ENCODE measurements at places on chromosomes 2 and 18.

DNA sequence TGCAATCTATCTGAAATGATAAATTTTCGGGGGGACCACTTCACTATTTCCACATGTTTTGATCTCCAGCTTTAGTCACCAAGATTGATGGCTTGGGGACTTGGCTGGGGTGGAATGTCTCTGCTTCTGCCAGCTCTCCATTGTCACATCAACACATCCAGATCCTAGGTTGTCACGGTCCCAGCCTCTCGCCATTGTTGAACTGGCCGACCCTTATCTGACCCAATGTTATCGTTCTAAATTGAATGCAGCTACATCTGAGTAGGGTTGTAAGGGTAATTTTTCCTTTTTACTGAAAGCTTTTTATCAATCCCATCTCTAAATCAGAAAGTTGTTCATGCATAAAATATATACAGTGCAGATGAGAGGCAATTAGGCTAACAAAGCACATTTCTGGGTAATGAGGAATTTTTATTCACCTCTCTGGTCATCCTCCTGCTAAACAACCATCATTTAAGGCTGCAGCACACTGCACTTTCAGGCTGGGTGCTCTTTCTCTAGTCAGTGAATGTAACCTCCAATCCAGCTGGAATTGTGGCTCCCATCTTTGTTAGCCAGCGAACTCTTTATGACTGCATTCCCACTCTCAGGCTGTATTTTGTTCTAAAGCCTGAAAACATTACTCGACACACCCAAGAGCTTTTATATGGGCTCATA, 128.2 kb downstream of the COL4A4 start:
- no peak for DNase-seq

GRCh38 chr2:45859682-45860081, 208.2 kb downstream of the PRKCE start:
- DNase-seq, result no peak

DNA sequence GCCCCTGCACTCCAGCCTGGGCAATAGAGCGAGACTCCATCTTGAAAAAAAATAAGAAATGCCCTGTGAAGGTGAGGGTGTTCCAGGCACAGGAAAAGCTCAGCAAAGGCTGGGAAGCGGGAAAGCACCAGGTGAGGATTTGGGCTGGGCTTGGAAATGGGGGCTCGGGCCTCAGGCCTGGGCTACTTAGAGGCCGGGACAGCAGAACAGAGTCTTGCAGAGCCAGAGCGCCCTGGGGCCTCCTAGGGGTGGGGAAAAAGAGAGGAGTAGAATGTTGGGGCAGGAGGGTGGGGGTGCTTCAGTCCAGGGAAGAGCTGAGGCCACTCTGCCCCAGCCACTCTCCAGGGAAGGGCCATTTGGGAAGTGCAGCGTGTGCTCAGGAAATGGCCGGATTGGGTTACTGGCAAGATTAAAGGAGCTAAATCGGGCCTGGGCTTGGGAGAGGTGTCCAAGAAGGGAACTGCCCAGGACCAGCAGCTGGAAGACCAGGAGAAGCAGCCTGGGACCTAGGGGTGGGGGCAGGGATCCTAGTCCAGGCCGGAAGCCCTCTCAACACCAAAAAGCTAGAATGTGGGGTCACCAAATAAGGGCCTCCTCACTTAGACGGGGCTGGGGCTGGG, 13.8 kb upstream of the DES start:
- no peak for DNase-seq

DNA sequence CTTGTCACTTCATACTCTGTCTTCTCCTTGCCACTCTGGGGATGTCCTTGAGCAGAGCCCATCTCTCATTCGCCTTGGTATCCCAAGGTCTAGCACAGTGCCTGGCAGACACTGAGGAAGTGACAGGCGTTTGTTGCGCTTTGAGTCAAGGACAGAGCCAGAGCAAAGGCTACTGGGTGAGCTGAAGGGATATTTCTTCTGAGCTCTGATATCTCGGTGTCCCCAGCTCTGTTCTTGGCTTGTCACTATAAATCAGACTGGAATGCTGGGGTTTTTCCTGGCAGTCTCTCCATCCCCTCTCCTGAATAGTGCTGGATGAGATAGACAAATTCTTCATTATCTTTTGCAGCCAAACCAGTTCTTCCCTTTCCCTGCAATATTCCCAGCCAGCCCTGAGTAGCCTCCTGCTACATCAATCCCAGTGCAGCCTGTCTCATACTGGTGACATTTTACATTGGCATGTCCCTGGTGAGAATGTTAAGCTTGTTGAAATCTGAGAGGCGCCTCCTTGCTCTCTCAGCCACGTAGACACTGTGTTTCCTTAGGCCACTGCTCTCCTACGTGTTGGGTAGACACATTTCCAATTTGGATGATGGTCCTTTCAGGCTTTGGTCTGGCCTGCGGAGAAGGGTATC, 61.7 kb downstream of the CTIF start:
- DNase-seq, result no peak

- DNase-seq, result no peak
These were observed 268.3 kb downstream of the VAPA start for GRCh38 chr18:10182009-10182624.

- DNase-seq, result no peak
These were observed 129.0 kb downstream of the NCK2 start for GRCh38 chr2:105873721-105874120.
